ENCODE measurements at places on chromosomes 5 and 9. TPM values are rescaled to one million over a fixed set of nuclear protein-coding genes. Genes with fewer than 3 reads are reported as not detected.

DNA sequence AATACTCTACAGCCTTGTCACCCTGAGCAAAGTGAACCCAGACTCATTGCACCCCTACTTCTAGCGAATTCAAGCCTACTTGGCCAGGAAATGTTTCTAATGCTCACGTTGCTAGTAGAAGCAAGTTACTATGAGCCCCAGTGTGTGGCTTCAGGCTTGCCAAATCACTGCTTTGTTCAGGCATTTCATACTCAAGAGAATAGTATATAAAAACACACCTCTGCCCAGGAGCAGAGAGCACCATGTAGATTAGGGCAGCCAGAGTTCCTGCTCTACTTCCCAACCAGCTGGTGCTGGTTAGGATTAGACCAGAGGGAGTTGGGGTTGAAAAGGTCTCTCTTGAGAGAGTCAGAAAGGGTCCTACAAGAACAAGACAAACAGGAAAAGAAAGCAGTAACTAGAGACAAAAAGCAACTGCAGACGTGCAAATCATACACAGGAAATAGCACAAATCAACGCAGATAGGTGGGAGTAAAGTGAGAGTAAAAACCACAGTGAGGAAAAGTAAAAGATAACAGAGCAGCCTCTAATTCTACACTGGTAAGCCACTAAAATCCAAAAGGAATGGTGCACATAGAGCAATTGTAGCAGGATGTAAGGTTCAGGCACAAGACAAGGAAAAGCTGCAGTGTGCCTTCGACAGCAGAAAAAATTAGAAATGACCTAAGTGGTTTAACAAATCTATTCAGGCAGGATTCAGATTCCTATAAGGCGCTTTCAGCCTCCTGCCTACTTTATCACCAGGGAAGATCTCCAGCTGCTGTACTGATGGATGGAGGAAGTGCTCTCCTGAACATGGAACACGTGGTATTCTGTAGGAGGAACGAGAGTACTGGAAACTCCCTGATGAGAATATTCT is 49.6 kb upstream of the KIF2A start:
- DNase-seq, result no peak

DNA sequence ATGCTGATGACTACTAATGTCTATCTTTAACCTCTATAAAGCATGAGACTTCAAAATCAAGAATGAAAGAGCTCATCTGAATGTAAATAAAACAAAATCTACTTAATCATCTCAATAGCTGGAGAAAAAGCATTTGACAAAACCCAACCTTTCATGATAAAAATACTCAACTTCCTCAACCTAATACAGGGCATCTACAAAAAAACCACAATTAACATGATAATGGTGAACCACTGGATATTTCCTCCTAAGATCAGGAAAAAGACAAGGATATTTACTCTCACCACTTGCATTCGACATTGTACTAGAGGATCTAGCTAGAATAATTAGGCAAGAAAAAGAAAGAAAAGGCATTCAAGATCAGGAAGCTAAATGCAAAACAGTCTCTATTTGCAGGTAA is 49.3 kb downstream of the FAM169A start:
- DNase-seq, result no peak

Gene PBX3
- 15.0 TPM for total RNA-seq

DNA sequence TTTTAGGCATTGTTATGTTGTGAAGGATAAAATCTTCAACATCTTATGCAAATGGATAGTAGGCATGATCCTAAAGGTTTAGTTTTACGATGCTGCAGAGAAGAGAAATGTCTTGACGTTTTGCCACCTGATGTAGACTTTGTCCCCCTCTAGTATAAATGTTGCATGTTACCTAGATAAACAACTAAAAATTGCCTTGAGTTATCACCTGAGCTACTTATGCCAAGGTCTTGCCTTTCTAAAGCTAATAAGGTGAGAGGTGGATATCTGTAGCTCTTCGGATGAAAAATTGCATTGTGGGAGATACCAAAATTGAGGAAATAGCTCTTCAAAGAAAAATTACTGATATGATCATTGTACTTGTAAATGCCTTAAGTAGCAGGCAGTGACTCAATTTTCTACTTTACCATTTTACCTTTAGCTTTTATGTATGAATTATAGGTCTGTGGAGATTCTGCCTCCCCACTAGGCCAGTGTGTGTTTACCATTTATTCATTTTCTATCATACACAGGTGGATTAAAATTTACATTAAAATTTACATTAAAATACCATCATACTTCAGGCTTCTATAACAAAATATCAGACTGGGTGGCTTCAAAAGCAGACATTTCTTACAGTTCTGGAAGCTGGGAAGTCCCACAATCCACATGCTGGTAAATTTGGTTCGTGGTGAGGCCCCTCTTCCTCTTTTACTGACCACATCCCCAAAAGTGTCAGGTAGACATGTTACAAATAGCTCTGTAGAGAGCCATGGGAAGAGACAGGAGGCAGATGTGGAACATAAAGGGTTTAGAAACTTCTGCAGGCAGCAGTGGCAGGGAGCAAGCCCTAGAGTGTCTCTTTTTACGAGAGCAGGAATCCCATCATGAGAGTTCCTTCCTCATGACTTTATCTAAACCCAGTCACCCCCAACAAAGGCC is 100.7 kb upstream of the ERBIN start:
- DNase-seq, result no peak

Gene PKN3
- 7.6 TPM for total RNA-seq

Data from left lobe of liver (tissue), 2 donors.